ENCODE measurements at places on chromosomes 7 and 10.

GRCh38 chr7:2037808-2038522 lies 194.8 kb downstream of the MAD1L1 start:
- DNase-seq: no peak

DNA sequence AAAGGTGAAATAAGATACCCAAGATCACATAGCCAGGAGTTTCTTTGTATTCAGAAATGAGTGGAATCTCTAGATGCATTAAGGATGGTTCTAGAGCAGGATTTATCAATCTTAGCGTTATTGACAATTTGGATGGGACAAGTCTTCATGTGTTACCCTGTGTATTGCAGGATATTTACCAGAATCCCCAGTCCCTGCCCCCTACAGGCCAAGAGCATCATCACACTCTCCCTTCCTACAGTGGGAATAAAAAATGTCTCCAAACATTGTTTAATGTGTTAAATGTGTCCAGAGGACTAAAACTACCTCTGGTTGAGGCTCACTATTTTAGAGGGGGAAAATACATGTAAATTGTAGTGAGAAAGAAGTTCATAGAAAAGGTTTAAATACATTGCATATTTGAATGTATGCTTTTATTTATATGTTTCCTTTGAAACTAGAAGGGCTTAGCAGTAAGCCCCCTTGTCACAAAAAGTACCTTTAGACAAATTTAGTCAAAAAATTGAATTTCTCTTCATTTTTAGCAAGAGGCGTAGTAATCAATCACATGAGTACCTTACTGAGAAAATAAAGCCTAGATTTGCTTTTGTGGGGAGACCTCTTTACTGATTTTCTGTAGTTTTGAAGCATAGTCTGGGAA lies 141.2 kb downstream of the MLLT10 start:
- no peak for DNase-seq

- peak; percentile 30 for DNase-seq
These were observed 15.9 kb downstream of the YKT6 start for GRCh38 chr7:44216521-44217222.

- DNase-seq: no peak
These were observed 41.6 kb downstream of the NET1 start for GRCh38 chr10:5453749-5454489.

DNA sequence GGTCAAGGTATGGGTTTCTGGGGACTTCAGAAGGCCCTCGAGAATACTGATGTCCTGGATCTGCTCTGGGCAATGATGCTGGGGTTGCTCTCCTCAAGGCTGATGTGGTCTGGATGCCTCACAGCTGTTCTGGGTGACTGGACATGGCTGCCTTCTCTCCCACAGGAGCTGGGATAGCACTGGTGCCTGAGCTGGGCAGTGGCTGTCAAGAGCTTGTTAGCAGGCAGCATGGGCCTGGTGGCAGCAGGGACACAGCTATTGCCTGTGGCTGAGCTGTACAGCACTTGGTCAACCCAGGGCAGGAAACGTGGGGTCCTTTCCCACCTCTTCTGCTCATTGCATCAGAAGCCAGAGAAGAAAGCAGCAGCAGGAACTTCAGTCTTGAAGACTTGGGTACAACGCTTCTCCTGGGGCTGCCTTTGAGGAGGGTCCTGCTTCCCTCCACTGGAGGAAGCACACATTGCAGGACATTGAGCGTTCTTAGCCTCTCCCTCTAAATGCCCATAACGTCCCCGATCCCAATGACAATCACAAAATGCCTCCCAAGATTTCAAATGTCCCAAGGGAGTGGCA lies 13.0 kb downstream of the ADCYAP1R1 start:
- DNase-seq: no peak

GRCh38 chr10:63262430-63263073 lies 129.4 kb downstream of the NRBF2 start:
- no peak for DNase-seq

DNA sequence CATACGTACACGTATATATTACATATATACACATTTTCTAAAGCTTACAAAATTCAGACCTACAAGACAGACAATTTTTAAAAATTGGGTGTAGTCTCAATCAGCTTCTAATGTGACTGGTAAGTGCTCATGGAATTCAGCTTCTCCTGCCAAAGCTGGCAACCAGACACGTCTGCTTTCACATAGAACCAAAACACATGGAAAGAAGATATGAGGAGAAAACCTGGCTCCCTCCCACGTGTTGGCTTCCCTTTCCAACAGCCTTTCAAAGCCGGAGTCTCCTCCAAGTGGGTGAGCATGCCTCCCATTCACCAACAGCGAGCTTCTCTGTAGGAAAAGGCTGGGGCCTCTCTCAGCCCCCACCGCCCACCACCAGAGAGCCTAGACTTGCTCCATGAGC lies 33.4 kb downstream of the CDCA7L start:
- DNase-seq: no peak

- no peak for DNase-seq
These were observed 54.1 kb downstream of the ZNF467 start for GRCh38 chr7:149719050-149719899.

DNA sequence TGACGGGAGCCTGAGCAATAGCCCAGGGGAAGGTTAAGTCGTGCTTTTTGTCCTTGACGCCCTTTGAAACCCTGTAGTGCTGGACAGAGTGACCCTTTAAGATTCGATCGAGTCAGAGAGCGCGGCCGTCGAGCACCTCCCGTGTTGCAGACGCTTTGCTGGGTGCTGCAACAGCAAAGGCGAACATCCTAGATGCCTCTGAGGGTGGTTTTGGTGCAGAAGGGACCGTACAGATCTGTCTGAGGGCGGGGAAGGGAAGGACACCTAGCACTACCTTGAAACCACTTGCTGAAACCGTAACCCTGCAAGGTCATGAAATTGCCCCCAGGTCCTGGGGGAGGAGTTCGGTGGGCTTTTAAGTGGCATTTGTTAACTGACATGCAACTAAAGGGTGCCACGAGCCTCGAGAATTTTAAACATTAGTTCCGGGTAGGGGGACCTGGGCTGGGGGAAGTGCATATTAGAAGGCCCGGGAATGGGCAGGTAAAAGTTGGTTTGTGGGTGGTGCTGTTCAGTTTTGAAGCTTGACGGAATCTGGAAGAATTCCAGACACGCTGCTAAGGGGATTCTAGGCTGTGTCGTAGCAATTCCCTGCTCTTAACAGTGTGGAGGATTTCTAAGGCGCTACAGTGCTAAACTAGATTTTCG lies 786 bp downstream of the ATP5F1C start:
- no peak for DNase-seq

DNA sequence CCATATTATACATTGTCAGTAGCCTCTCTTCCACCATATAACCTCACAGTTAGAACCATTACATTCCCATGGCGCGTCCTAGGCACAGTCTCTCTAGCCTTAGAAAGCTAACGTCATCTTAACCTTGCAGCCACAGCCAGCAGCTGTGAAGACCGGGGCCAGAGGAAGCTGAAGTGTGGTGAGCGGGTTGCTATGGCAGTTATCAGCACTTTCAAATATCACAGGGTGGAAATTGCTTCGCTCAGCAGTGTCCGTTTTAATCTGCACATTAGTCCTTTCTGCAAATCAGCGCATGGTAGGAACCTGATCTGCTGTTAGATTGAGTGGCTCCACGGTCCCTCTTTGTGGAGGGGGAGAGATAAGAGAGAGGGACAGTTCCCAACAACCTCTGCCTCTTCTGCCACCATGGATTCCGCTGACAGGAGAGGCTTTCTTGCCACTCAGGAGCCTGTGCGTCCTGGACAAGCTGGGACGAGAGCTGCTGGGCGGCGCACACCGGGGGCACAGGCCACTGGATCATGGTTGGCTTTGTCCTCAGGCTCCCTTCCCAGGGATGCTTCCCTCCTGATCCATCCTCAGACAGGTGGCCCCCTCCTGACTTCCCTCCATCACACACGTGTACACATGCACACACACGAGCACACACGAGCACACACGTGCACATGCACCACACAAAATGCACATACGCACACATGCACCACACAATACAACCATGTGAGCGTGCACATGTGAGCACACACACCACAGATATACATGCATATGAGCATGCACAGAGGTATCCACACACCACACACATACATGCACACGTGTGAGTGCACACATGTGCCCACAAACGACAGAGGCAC lies 93.8 kb downstream of the WDR37 start:
- no peak for DNase-seq

DNA sequence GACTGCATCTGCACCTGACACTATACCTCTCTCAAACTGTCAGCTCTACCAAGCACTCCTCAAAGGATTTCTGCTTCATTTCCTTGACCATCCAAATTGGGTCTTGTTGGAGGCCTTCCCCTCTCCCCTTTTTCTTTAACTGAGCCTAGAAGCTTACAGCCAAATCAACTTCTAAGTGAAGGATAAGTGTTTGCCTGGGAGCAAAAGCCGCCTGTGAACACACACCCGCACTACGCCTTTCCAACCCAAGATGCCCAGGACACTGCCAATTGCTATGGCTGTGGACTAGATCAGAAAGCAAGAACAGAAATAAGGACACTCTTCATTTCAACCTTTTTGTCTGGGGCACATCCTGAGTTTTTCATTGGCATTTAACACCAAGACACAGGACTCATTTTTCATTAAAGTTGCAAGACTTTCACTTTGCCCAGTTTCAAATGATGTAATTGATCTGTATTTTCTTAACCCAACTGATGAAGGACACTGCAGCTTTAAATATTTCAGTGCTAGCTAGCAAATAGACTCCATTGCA lies 52.8 kb downstream of the CPEB3 start:
- no peak for DNase-seq

- DNase-seq: no peak
These were observed 23.2 kb downstream of the CFAP58 start for GRCh38 chr10:104376784-104377300.

DNA sequence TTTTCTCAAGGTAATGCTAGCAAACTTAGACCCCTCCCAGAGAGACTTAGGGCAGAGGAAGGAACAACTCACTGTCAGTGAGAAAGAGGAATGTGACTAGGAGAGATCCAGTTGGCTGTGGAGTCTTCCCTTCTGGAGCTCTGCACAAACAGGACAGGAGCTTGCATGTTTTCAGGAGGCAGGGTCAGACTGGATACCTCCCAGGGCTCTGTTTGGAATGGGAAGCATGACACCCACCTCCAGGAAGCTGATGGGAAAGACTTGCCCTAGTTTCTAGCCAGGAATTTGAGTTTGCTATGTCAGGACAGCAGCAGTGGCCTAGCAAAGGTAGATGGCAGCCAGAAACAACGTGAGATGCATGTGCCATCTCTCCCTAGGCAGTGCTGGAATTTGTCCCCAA lies 40.6 kb downstream of the GHRHR start:
- DNase-seq: no peak

GRCh38 chr7:101882595-101883564 lies 65.5 kb downstream of the CUX1 start:
- no peak for DNase-seq

DNA sequence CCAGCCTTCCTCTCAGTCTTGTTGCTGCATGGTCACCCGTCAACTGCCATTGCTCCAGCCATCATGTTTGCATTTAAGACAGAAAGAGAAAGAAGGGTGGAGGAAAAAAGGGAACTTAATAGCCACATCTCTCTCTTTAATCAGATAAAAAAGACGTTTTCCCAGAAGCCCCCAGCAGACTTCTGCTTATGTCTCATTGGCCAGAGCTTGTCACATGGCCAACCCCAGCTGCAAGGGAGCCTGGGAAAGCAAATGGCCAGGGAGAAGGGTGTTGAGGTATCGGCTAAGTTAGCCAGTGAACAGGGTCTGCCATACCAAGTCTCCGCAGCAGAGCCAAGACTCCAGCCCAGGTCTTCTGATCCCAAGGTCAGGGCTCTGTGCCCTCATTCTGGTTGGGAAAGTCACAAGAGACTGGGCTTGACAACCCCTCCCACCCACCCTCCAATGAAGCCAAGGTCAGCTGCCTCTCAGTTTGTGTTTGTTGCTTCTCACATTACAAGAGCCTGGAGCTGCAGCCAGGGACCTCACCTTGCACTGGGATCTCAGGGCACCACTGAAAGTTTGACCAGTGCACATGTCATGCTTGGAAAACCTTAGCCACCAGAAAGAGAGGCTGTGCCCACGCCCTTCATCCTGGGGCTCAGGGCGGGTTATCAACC lies 80.3 kb upstream of the LYZL2 start:
- no peak for DNase-seq

GRCh38 chr7:464454-465401 lies 54.9 kb downstream of the PDGFA start:
- DNase-seq: no peak

DNA sequence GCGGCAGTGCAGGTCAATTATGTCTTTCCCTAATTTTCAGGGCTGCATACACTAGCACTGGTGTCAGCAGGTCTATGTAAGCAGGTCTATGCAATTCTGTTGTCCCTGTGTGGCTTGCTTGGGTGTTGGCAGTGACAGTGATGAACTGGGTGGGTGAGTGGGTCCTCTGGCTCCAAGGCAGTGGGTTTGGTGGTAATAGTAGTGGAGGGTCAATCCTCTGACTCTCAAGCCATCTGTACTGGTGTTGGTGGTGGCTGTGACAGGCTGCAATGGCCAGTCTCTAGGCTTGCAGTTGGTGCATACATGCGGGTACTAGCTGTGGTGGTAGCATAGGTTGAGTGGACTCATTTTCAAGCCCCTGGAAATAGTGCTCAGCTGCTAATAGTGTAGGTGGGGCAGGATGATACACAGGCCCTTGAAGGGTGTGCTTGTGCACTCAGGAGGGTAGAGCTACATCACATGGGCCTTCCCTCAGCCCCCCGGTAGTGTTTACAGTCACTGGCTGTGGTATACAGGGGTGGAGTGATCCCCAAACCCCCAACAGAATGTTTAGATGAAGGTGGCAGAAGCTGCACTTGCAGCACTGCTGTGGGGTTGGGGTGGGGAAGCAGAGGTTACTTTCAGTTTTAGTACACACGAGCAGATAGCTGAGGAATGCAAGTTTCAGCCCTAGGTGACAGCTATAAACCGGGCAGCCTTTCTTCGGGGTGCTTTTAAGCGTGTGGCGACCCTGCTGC lies 331.3 kb downstream of the PCDH15 start:
- no peak for DNase-seq

DNA sequence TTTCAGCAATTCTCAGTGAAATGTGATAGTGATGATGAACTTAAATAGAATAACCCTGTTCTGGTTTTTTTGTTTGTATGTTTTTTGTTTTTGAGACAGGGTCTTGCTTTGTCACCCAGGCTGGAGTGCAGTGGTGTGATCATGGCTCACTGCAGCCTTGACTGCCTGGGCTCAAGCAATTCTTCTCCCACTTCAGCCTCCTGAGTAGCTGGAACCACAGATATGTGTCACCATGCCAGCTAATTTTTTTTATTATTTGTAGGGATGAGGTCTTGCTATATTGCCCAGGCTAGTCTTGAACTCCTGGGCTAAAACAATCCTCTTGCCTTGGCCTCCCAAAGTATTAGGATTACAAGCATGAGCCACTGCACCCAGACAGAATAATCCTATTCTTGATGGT lies 14.3 kb upstream of the COL17A1 start:
- DNase-seq: no peak
